Fibroblast of skin of back (primary cell): ENCODE measurements at places on chromosomes 4 and X.

- DNase-seq = peak; percentile 86
These were observed 295.2 kb upstream of the IGFBP7 start for GRCh38 chr4:57405359-57405758.

DNA sequence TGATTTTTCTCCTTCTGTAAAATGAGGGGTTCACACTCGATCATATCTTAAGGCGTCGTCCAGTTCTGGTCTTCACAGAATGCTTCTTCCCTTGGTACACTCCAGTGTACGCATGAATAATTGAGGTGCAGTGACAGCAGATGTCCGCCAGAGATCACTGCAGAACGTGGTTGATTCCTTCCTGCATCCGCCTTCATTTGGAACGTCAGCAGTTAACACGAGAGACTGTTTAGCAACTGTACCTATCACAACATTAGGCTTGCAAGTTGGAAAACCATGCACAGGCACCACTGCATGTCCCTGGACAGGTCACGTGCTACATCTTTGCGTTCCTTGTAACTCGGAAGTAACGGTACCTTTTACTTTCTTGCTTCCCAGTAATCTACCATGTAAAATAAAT, 66.0 kb upstream of the GEMIN8 start:
- DNase-seq = peak; percentile 59

DNA sequence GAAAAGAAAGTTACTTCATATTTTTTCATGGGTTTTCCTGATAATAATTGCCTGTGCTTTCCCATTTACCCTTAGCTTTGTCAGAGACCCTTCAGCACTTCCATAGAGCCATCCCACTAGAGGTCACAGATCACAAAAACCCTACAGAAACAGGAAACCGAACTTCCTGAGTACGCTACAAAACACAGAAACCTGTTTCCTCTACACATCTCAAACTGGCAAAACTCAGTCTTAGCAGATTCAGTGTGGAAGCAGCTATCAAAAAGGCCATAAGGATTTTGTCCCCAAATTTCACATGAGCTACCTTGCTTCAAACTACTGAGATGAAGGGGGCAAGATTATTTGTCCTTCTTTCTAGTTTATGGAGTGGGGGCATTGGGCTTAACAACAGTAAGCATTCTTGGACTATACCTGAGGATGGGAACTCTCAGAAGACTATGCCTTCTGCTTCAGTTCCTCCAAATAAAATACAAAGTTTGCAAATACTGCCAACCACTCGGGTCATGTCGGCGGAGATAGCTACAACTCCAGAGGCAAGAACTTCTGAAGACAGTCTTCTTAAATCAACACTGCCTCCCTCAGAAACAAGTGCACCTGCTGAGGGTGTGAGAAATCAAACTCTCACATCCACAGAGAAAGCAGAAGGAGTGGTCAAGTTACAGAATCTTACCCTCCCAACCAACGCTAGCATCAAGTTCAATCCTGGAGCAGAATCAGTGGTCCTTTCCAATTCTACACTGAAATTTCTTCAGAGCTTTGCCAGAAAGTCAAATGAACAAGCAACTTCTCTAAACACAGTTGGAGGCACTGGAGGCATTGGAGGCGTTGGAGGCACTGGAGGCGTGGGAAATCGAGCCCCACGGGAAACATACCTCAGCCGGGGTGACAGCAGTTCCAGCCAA, at the start of gene MMRN1:
MMRN1 (plus strand) TSS at position 206 of the 902 bp plus-strand sequence; CDS start at position 324, 118 bp downstream.
- no peak for DNase-seq

GRCh38 chr4:43148481-43148880, 256.0 kb downstream of the GRXCR1 start:
- DNase-seq = no peak

DNA sequence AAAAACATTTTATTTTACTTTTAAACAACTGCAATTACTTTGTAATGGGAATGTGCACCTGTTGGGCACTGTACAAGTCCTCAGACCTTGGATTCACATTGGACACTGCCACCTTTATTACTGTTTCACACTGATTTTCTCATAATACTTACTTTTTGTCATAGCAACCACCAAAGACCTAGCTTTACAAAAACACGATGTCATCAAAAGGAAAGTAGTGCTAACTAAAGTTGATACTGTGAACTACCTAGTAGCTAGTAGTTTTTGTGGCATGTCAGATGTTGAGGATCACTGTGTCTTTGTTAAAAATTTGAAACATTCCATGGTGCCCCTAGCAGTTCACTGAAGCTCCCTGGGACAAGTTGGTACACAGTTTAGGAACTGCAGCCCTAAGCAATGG, 62.9 kb upstream of the HOPX start:
- no peak for DNase-seq

- DNase-seq = no peak
These were observed 51.7 kb upstream of the MMAA start for GRCh38 chr4:145567516-145567915.

DNA sequence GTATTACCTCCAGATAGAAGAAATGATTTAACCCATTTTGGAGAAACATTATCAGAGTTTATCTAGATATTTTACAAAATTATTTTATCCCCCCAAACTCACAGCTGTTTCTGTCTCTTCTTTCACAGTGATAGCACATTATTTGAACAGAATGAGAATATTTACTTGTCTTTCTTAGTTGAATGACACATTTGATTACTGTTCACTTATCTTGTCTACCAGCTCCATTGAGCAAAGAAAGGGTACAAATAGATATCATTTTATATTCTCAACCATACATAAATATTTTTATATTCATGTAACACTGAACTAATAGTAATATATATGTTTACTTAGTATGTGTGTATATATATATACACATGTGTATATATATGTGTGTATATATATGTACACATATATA, 364.2 kb downstream of the GALNTL6 start:
- no peak for DNase-seq

- peak; percentile 42 for DNase-seq
These were observed at the start of gene TLR10 for GRCh38 chr4:38782452-38783108. TLR10 (minus strand) TSS chr4:38782990; CDS start chr4:38775590, 7,400 bp downstream.

- DNase-seq = no peak
These were observed 3.9 kb upstream of the FAM9A start for GRCh38 chrX:8805046-8805445.

DNA sequence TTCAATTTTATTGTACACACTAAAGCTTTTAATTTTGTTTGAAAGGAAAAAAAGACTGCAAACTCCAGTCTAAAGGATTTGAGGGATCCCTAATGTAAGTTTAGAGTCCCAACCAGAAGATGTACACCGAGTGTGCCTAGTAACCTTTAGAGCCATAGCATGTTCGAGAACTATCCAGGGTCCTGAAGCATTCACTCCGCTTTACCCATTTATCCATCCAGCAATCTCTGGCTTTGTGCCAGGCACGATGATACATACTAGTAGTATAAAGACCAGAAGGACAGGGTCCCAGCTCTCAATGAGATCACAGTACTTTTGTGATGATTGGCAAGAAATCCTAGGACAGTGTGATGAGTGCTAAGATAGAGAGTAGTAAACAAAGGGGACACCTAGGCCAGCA, 168.7 kb downstream of the STK32B start:
- peak; percentile 73 for DNase-seq

DNA sequence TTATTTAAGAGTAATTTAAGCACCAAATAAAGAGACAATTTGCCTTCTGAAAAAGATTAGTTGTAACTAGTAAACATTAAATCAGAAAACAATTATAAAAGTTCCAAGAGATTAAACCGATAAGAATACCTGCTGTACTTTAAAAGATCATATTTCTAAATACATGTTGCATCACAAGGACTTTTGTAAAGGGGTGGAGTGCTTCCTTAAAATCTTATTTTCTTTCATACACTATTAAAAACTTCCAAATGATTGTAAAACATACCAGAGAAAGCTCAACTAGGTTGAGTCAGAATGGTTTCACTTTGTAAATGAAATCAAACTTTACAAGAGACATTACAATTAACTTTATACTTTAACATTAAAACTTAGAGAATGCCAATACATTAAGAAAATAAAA, 41.8 kb downstream of the ACSL4 start:
- DNase-seq = no peak

GRCh38 chr4:165757451-165757850, 115.6 kb upstream of the TLL1 start:
- DNase-seq = no peak

DNA sequence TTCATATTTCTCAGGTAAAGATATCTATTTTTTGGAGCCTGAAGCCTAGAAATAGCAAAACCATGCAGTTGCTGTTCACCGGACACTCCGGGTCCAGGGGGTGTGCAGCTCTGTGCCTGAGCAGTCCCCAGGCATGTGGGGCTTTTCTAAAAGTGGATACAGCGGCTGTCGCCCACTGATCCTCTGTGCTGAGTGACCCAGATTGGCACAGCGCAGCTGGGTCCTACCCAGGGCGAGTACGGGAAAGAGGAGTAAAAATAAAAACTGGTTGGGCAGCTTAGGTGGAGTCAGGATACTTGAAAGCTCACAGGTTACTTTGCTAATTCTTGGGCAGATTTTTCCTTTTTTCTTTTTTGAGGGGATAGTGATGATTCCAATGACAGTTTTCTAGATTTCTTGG, 118.8 kb downstream of the UCHL1 start:
- DNase-seq = no peak

GRCh38 chrX:119072744-119073143, at the start of gene CT47C1:
CT47C1 (plus strand) TSS chrX:119072993; CDS start chrX:119073226, 233 bp downstream.
- no peak for DNase-seq

DNA sequence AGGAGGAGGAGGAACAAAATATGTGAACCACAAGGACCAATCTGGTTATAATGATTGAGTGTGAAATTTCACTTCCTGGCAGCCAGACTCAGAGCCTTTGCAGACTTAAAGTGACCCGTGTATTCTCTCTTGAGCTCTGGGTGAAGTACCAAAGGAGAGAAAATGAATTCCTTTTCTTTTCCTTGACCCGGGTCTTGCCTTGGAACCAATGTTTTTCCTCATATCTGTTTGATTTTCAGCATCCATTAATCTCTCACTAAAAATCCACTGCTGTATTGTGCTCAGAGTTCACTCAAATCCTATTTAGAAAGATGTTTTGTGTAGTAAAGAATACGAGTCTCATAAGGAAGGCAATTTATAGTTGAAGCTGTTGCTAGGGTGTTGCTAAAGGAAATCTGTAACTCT, 78.3 kb upstream of the C1QTNF7 start:
- DNase-seq = no peak

- no peak for DNase-seq
These were observed 282.0 kb upstream of the GRID2 start for GRCh38 chr4:92021788-92022187.

DNA sequence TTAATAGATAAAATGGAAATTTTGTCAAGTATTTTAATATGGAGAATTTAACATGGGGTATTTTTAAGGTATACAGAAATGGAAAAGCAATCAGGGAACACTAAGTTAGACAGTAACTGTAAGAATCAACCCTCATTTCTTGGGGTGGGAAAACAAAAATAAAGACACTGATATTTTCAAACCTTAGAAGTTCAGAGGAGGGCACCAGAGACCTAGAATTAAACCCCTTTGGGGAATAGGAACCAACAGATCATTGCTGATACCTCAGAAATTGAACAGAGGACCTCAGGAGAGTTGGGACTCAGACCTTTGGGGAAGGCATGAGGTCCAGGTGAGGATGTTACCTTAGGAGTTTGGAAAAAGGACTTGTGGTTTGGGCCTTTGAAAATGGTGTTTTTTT, 435.6 kb downstream of the TMA16 start:
- DNase-seq = no peak

- DNase-seq = no peak
These were observed 51.9 kb downstream of the ZFYVE28 start for GRCh38 chr4:2366252-2367192.

- no peak for DNase-seq
These were observed 108.8 kb downstream of the MAGEC2 start for GRCh38 chrX:142096253-142096652.
